Cardiac septum (tissue), 1 donor: ENCODE measurements at places on chromosomes 7 and 10. TPM values are rescaled to one million over a fixed set of nuclear protein-coding genes. Genes with fewer than 3 reads are reported as not detected.

The PRSS37 gene
- not detected for total RNA-seq

The PRKCQ gene
- 0.24 TPM for total RNA-seq

The CYP26C1 gene
- not detected for total RNA-seq

The ACHE gene
- 2.1 TPM for total RNA-seq

The CLDN15 gene
- 2.6 TPM for total RNA-seq

The CHAT gene
- not detected for total RNA-seq

The CHRM2 gene
- 83.7 TPM for total RNA-seq

The PNLIPRP3 gene
- not detected for total RNA-seq

The TMEM196 gene
- total RNA-seq = not detected
